ENCODE measurements at places on chromosomes 5 and 9.

- no peak for DNase-seq
Observed at GRCh38 chr9:73714294-73714693, 562.6 kb downstream of the ANXA1 start.

GRCh38 chr5:131324303-131324702 lies 60.5 kb downstream of the CDC42SE2 start:
- no peak for DNase-seq

DNA sequence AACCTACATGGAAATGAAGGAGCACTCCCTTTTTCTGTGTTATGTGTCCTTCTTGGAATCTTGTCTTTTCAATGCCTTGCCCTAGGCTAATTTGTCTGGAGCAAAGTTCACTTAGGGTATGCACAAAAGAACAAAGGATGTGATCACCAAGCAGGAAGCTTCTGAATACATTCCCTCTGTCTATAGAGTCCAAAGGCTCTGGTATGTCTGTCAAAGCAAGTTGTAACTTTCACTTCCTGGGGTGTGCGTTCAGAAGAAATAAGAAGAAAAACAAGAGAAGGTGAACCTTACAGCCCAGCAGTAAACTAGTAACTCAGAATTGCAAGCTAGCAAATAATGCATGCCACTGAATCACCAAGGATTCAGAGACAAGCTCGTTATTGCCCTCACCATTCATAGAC lies 31.7 kb upstream of the CDH6 start:
- no peak for DNase-seq

- no peak for DNase-seq
Observed at GRCh38 chr9:110443866-110444220, 106.2 kb upstream of the TXNDC8 start.

GRCh38 chr5:149355688-149356087 lies 2.2 kb upstream of the PCYOX1L start:
- DNase-seq: no peak

DNA sequence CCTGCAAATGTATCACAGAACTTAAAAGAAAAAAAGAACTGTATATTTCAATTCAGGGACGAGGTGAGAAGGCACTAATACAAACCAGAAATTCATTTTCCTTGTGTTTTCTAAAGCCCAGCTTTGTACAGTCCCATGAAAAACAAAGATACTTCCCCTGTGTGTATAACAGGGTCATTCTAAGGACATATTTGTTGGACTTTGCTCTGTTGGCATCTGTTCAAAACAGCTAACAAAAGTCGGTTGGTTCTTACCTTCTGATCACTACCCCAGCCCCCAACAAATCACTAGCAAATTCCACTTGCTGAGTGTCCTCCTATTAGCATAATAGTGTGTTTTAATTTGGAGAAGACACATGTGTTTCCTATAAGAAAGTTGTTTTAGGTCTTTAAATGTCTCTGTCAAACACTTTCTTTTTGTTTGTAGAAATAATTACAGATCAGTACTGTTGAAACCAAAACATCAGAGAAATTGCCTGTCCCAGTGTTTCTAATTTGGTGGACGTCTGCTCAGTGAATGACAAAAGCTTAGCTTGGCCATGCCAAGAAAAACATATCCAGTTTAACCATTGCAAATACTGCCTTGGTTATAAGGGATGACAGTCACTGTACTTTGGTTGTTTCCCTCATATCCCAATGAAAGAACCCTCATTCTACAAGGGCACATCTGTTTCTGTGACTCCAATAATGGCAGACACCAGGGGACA lies 480.5 kb downstream of the EBF1 start:
- DNase-seq: no peak

DNA sequence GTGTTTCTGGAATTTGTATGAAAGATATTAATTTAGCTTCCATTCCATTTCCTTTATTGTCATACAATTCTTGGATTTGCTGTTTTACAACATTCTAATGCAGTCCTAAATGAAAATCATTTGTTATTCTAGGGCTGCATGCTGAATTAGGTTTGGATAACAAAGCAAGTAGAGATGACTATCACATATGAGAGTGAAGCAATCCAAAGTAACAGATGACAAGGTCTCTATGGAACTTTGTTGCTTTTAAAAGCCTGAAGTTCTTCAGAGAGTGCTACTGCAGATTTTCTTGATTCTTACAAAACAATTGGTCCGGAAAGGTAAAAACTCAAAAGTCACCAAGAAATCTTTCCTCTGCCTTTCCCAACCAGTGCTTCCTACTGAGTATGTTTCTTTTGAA lies 56.9 kb upstream of the VCAN start:
- no peak for DNase-seq

GRCh38 chr9:122807271-122807900 lies 7.5 kb downstream of the OR1K1 start:
- no peak for DNase-seq

DNA sequence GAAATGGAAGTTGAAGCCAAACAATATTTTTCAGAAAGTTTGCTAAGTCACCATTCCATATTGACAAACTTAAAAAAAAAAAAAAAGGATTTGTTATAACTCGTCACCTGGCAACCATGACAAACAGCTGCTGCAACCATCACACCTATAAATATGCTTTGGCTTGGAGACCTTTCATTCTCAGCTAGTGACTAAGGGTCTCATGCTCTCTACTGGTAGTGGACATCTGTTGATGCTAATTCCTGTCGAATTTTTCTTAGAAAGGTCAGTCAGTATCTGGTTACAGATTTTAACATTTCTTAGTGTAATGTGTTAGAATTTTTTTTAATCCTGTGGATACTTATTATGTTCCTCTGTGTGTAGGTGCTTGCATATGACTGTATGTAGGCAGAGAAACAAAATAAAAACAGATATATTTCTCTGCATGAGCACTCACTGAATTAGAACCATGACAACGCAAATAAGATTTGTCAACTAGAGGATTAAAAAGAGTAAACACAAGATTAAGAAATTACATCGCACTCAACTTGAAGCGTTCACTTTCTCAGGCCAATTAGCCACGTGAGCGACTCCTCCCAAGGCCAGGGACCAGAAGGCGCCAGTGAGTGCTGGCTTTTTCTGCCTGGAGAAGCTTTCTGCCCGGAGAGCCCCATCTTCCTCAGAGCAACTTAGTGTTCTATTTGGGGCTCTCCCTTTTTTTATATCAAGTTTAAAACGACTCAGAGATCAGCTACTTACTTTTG lies 27.0 kb upstream of the ZNF622 start:
- no peak for DNase-seq

GRCh38 chr5:160306696-160307095 lies 5.7 kb downstream of the CCNJL start:
- DNase-seq: no peak

- no peak for DNase-seq
Observed at GRCh38 chr5:175479125-175479881, 943 bp downstream of the SFXN1 start.

GRCh38 chr9:20041697-20042081 lies 252.9 kb upstream of the SLC24A2 start:
- no peak for DNase-seq

- no peak for DNase-seq
Observed at GRCh38 chr5:113182658-113183344, 206.2 kb downstream of the DCP2 start.

DNA sequence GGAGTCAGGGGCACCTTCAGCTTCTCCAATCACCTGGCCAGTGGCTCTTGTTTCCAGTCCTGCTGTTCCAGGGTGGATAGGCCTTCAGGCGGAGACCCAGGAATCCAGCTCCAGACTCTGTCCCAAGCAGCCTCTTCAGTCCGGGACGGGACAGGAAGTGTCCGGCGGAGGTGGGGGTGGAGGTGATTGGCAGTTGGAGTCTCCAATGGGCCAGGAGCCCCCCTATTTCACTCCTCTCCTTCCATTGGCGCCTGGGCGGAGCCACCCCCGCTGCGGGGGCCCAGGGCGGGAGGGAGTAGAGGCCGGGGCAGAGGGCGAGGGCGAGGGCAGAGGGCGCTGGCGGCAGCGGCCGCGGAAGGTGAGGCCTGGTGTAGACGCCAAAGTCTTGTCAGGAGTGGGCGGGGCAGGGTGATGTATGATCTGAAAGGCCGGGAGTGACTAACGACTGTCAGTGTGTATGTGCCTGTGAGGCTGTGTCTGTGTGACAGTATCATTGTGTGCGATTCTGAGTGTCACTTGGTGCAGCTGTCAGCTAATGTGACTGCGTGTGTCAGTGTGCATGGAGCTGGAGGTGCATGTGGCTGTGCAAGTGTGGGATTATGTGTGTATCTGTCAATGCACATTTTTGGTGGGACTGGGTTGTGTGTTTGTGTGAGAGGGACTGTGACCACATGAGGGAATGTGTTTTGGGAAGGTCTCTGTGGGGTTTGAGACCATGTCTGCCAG lies at the start of gene IL11RA:
IL11RA (plus strand) TSS at position 310 of the 726 bp plus-strand sequence. CDS start 3,033 bp downstream, outside the sequence.
- DNase-seq: no peak

DNA sequence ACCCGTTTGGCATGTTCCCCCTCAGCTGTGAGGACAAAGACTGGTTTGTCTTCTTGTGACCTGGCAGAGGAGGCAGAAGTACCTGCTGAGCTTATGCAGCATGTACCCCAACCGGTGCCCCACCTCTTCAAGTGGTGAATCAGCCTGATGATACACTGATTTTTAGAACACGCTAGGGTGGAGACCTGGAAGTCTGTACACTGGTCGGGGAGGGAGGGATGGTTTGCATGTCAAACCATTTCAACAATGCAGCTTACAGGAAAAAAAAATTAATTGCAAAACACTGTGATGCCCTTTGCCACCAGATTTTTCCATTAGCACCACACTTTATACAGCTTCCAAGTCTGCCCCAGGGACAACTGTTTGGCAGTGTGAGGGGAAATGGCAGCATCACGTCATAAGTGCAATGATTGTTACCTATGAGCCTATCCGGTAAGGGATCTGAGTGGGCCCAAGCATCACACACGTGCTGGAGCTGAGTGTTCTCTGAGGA lies 155.1 kb upstream of the DMRT1 start:
- no peak for DNase-seq

DNA sequence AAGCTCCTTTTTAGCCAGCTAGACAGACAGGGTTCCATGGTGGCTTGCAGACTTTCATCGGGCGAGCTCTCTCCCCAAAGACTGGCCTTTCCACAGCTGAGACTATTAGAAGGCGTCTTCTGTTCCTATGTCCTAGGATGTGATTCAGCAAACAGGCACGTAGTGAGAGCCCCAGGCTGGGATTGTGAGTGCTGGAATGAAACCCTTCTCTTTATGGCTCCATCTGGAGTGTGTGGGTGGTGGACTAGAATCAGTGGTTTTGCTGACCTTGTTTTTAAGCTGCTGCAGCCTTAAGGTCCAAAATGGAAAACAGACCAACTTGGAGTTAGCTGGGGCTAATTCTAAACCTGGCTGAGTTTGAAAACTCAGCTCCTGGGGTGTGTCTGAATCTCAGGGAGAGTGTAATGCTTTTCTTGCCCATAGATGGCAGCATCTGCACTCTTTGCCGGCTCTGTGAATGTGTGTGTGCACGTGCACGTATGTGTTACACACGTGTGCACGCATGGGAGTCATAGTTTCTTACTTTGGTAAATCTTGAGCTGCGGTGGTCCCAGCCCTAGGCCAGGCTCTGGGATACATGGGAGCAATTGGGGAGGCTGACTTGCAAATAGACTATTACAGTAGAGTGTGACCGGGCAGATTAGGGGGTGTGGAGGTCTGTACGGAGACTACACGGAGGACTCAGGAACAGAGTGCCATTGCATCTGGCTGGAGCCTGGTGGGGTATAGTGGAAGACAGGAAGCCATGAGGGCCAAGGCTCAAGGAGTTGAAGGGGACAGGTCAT lies 10.7 kb downstream of the GSN start:
- no peak for DNase-seq

DNA sequence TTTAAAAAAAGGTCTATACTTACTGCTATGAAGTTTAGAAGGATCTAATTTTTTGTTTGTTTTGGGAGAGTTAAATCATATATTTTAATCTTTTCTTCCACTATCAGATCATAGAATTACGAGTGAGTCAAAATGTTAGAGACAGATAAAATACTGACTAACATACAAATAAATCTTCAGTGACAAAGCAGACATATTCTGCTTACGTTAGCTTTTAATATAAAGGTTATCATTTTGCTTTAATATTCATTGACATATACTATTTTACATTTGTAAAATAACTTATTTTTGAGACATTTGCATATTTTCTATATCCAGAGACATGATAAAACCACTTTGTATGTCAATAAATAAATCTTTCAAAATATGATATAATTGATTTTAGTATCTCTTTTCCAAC lies 64.6 kb upstream of the GABRA1 start:
- no peak for DNase-seq

GRCh38 chr9:23822261-23823169 lies 3.5 kb downstream of the ELAVL2 start:
- no peak for DNase-seq

DNA sequence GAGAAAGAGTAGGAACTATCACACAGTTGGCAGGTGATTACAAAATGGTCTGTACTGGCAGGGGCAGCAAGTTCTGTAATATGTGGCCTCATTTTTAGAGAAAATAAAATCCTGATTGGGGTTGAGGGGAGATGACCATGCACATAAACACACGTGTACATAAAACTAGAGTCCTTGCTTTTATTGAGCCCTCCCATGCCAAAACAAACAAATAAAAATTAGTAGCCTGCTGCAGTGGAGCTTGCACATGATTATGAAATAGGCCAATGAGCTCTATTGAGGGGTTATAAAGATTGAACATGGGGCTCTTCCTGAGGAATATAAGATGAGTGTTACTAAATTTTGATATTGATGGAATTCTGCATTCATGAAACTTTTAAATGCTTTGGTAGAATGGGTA lies 248.4 kb downstream of the ELAVL2 start:
- no peak for DNase-seq

DNA sequence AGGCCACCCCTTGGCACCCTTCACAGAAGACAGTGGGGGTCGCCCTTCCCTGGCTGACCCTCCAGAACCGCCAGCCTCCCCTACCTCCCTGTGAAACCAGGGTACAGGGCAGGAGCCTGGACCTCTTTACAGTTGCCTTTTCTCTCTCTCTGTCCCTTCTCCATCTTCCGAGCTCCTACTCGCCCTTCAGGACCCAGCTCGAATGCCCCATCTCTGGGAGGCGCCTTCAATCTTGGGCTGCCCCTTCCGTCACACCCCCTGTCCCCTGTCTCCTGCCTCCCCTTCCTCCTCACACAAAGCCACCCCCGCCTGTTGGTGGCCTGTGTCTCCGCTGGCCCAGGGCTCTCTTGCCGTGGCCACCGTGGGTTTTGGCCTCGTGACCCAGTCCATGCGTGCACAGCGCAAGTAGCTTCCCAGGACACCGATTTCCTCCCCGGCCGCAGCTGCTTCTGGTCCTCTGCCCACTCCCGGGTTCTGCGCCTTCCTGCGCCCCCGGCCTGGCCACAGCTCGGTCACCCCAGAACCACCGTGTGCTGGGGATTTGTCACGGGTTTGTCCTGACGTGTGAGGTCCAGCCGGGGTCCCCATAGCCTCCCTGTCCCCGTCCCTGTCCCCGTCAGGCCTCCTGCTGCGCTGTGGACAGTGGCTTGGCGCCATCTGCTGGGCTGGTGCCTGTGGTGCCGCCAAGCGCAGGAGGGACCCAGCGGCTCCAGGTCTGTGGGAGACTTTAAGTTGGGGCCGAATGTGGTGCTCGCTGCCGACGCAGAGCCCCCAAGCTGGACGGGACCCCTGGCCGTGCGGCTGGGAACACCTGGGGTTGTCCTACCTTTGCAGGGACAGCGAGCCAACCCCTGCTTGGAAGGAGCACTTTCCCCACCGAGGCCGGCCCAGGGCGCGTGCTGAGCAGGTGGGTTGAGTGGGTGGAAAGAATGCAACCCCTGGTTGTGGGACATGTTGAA lies 4.0 kb upstream of the TMEM250 start:
- DNase-seq: peak; percentile 73

All from effector CD4-positive, alpha-beta T cell (primary cell).